ENCODE measurements at places on chromosomes 5 and 9. TPM values are rescaled to one million over a fixed set of nuclear protein-coding genes. Genes with fewer than 3 reads are reported as not detected.

DNA sequence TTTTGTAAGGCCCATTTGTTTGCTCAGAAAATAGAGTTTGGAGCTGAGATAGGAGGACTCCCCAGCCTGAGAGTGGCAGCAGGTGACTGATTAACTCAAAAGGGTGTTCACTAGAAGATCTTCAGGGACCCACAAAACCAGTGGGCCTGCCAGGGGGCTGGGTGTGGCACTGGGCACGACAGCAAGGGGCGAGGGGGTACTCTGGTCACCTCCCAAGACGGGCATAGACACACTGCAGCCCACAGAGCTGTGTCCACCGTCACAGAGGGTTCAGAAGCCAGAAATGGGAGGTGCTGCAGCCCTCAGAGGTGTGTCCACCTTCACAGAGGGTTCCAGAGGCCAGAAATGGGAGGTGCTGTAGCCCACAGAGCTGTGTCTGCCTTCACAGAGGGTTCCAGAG lies 75.6 kb upstream of the CACNA1B start:
- no peak for DNase-seq

DNA sequence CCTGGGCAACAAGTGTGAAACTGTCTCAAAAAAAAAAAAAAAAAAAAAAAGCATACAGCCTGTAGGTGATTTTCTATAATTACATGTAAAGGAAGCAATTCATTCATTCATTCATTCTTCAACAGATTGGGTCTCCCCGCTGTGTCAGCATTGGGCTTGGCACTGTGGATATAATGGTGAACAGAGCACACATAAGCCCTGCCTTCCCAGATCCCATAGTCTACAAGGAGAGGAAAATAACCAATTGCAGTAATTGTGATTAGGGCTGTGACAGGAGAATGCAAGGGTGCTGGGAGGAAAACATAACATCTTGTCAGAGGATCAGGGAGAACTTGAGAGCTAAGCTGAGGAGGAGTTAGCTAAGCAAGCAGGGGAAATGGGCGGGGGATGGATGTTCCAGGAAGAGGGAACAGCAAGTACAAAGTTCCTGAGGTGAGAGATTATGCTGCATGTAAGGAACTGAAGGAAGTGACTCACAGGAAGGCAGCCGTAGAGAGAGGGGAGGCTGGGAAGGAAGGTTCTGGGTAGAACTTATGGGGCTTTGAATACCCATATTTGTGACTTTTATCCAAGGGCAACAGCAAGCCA lies 24.0 kb upstream of the KLF9 start:
- no peak for DNase-seq

DNA sequence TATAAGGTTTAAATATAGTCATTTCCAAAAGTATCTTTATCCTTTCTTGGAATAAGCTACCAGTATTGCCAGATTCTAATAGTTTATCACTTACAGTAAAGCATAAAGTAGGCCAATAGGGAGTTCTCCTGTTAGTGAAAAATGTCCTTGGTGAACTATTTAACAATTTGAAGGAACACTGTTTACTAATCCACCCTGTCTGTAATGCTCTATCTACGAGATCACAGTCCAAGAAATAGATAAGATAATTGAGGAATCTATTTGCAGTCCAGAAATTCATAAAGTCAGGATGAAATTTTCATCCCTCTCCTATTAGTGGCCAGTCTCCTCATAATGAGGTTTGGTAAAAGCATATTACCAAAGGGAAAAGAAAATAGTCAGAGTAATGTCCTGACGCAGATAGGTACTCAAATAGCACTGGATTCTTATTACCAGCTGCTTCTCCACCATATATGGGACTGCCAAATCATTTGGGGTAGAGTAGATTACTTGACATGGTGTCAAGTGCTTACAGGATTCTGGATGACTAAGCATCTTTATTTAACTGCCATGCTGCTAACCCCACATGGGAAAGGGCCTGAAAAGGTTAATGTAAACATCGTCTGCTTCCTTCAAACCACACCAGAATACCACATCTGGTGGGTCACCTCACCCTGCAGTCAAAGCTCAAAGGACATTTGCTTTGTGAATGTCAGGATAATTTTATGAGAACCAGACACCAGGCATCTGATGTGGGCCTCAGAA lies 808.1 kb downstream of the EFNA5 start:
- no peak for DNase-seq

DNA sequence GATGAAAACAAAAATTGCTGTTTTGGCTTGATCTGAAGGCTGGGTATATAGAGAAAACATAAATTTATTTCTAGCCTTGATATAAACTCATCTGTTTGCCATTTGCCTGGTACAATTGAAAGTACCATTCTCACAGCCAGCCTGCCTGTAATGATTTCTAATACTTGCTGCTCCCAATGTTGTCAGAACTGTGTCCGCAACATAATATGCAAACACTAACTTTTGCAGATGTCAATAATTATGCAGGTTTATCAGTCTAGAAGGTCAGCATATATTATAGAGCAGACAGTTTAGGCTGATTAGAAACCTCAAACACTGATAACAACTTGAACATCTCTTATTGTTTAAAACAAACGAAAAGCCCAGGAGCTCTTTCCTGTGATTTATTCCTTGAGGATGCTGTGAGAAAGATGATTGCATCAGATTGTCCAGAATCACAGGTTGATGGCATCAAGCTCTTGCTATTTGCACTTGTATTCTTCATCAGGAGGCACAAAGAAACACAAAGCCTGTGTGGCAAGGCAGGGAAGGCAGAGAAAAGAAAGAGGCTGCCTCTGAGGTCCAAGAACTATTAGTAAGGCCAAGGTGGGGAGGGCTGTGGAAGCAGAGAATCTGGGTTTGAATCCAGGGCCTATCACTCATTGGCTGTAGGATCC lies 21.4 kb upstream of the HMHB1 start:
- no peak for DNase-seq

DNA sequence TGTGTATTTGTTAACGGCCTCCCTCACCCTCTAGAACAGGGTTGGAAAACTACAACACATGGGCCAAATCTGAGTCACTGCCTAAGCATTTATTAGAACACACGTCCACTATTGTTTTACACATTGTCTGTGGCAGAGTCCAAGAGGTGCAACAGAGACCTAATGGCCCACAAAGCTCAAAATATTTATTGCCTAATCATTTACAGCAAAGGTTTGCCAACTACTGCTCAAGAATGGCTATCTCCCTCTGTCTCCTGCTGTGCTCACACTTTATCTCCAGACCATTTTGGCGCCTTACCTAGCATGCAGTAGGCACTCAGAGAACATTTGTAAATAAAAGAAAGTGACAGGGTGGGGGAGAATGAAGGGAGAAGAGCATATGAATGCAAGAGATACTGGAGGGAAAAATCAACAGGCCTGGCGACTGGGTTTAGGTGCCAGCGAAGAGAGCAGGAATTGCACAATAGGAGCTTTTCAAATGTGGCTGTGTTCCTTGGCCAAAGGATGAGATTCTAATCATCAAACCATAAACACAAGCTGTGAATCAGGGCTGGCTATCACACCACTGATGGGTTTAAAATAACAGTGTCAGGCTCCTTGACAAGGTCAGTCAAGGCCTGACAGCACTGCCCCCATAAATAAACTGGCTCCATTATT lies 80.3 kb downstream of the EPB41L4A start:
- no peak for DNase-seq

GRCh38 chr5:91058575-91058974 lies 324.5 kb downstream of the ARRDC3 start:
- no peak for DNase-seq

DNA sequence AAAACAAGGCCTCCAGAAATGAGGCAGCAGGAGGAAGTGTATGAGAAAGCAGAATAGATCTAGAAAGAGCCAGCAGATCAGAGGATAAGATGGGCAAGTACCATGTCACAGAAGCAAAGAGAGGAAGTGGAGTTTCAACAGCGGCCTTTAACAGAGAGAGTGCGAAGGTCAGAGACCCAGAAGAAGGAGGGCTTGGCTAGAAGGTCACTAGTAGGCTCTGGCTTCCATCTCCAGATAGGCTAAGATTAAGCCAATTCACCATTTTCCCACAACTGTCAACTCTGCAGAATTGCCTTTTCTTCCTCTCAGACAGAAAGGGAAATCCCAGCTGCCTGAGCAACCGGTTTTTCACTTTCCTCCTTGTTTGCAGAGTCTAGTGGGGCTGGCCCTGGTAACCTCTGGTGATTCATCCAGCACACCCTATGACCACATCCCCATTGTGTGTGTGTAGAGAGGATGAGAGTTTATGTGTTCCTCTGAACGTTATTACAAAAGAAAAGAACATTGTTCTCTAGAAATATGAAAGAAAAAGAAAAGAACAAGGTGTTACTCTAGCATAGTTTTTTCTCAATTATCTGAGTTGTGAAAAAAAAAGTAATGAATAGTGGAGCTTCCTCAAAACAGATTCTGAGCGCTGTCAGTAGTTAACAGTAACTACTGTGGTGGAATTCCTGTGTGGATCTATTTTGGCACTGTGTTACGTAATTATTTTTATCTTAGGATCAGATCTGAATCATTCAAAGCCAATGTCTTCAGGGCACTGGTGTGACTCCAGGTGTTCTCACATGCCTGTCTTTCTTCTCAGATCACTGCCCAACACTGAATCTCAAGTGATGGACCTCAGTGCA lies 220.4 kb downstream of the ARRDC3 start:
- DNase-seq, result peak; percentile 63

GRCh38 chr5:62547945-62548630 lies 30.5 kb upstream of the LRRC70 start:
- DNase-seq, result no peak

DNA sequence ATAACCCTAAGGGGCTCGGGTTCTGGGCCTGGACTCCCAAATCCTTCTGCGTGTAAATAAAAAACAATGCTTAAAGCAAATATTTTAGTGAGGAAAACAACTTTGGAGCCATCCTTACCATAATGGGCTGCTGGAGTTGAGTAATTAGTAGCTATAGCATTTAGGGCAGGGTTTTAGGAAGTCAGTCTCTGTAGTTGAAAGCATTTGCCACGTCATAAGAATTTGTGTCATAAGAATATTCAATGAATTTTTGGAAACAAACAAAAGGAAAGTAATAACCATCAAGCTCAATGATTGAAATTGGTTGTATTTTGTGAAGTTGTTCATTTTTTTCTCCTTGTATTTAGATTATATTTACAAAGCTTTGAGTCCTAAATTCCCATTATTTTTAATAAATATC lies 114.8 kb upstream of the ELL2 start:
- DNase-seq, result no peak

DNA sequence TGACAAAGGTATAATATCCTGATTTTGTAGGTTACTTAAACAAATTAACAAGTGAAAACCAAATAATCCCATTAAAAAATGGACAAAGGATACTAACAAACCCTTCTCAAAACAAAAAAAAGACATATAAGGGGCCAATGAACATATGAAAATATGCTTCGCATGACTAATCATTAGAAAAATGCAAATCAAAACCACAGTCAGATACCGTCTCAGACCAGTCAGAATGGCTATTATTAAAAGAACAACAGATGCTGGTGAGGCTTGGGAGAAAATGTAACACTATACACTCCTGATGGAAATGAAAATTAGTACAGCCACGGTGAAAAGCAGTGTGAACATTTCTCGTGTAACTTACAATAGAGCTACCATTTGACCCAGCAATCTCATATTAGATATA lies 1542.2 kb upstream of the CDH9 start:
- DNase-seq, result no peak

DNA sequence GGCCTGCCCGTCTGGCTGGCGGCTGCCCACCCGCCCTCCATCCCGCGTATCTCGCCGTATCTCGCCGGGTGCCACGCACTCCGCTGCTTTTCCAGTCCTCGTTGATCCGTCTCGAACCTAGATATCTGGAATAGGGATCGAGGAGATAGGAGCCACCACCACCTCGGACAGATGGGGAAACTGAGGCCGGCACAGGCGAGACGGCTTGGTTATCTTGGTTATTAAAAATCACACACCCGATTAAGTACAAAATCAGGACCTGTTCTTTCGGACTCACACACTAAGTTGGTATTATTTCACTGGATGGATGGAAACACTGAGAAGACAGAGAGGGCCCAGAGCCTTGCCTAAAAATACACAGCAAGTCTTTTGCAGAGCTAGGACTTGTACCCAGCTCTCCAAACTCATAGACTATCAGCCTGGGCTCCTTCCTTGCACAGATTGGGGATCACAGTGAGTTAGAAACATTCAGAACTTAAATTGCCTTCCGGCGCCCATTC lies 678 bp downstream of the SLC26A2 start:
- DNase-seq, result no peak

GRCh38 chr9:4861145-4861544 lies 68.4 kb downstream of the RCL1 start:
- no peak for DNase-seq

DNA sequence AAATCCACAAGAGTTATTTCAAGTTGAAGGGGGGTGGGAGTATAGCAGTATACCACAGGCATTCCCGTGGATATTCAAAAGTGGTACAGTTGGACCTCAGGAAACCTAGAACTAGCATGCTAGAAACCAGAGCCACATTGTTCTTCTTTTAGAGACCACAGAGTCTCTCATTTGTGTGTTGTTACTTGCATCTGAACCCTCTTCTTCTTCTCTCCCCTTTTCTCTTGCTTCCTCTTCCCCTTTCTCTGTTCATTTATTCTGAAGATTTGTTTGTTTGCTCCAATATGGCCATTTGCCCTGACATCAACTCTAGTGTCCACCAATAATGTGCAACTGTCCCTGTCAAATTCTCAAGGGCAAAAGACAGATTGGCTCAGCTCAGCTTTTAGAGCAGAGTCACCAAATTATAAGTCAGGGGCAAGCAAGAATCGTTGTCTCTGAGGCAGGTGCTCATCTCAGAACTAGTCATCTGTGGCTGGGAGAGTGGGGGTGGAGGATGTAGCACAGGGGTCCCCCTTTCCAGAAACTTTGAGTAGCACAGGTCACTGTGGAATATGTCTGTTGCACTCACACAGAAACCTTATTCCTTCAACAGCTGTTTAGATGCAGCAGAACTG lies 321.1 kb downstream of the ARRDC3 start:
- DNase-seq, result no peak

GRM6 gene
- polyA plus RNA-seq, result 2.2 TPM

SPATA31D4 gene
- polyA plus RNA-seq, result not detected

PHF24 gene
- 0.20 TPM for polyA plus RNA-seq

OBP2B gene
- polyA plus RNA-seq, result not detected

CHMP5 gene
- polyA plus RNA-seq, result 92.3 TPM

TRIO gene
- 84.8 TPM for polyA plus RNA-seq

GPSM1 gene
- 51.4 TPM for polyA plus RNA-seq

ANKH gene
- polyA plus RNA-seq, result 10.7 TPM

SPATA31E1 gene
- not detected for polyA plus RNA-seq

ELOVL7 gene
- 2.3 TPM for polyA plus RNA-seq

CBY3 gene
- polyA plus RNA-seq, result 0.71 TPM

SVEP1 gene
- 26.8 TPM for polyA plus RNA-seq
